ENCODE measurements at places on chromosomes 16 and 17.

DNA sequence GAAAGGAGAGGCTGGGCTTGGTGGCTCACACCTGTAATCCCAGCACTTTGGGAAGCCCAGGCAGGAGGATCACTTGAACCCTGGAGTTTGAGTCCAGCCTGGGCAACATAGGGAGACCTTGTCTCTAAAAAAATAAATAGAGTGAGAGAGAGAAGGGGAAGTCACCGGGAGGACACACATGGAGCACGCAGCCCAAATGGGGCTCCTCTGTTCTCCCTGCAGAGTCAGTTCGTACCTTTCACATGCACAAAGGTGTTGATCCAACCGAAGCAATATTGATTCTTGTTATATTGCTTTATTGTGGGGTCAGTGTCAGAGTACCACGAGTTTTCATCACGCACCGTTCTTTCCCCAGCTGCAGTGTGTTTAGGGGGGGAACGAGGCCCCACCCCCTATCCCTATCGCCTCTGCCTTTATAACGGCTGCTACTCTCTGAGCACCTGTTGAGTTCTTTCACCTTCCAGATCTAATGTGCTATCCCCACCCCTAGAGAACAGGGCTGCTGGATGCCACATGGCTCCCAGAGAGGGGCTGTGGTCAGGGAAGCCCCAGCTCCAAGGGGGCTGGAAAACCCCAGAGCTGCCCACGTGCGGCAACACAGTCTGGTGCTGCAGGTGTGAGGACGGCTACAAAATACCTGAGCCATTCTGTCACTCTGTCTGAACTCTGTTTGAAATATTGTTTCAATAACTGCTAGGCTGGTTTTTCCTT, 1.0 kb upstream of the TMEM235 start:
- no peak for DNase-seq

GRCh38 chr16:66622863-66623262, 18.4 kb downstream of the CMTM3 start:
- DNase-seq = no peak

DNA sequence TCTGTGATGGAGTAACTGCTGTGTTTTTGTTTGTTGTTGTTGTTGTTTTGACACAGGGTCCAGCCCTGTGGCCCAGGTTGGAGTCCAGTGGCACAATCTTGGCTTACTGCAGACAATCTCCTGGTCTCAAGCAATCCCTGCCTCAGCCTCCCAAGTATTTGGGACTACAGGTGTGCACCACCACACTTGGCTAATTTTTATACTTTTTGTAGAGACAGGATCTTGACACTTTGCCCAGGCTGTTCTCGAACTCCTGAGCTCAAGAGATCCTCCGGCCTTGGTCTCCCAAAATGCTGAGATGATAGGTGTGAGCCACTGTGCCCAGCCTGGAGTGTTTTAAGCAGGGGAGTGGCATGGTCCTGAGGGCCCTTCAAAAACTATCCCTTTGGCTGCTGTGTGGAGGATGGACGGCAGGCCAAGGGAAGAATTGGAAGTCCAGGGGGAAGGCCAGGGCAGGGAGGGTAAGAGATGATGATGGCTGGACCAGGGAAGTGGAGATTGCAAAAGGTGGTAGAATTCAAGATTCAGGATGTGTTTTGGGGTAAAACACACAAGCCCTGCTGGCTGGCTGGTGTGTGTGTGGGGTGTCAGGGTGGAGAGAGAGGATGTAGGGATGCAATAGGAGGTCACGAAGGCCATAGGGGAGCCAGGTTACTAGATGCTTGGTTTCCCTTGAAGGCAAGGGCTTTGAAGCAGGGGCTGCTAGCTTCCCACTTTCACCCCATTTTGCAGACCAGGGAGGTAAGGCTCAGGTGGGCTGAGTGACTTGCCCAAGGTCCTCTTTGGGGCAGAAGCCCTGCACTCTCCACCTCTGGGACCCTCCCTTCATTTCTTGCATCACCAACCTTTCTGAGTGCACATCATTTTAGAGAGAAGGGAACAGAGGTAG, 18.8 kb upstream of the PLLP start:
- DNase-seq = no peak

DNA sequence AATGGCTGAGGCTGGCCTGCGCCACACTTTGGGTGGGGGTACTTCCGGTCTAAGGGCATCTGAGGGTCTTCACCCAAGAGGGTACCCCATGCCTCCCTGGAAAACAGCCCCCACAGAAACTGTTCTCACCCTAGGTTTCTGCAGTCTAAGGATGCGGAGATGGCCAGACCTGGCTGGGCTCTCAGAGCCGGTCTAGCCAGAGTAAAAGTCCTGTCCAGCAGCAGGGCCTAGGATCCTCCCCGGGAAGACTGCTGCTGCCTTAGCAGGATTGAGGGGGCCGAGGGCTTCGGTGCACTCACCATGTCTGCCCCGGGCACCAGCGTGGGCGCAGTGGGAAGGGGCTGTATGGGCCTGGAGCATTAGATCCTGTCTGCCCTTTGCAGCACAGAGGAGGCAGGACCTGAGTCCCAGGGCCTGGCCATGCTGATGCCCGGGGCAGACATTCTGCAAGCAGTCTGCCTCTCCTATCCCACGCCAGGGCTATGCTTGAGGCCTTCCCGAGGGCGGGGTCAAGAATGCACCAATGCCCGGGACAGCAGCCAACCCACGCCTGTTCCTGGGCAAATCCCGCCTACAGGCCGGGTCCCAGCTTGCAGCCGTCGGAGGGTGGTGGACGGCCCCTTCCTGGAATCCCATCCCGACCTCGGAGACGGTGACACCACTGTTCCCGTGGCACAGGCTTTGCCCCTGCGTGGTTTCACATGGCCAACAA, 54.7 kb downstream of the CBFA2T3 start:
- DNase-seq = no peak

GRCh38 chr17:56830726-56831368, 2.9 kb downstream of the C17orf67 start:
- no peak for DNase-seq

DNA sequence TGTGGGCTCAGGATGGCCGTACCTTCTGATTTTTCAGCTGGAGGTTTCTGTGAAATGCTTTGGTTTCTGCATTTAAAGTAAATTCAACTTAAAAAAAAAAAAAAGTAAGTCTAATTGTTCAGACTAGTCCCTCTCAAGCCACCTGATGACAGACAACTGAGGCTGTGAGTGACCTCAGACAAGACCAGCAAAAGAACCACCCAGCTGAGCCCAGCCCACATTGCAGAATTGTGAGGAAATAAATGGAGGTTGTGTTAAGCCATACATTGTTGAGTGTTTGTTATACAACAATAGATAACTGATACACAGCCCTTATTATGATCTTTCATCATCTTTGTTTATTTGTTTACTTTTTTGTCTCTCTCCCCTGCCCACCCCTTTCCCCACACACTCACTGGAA, 44.7 kb upstream of the CMIP start:
- DNase-seq = no peak

DNA sequence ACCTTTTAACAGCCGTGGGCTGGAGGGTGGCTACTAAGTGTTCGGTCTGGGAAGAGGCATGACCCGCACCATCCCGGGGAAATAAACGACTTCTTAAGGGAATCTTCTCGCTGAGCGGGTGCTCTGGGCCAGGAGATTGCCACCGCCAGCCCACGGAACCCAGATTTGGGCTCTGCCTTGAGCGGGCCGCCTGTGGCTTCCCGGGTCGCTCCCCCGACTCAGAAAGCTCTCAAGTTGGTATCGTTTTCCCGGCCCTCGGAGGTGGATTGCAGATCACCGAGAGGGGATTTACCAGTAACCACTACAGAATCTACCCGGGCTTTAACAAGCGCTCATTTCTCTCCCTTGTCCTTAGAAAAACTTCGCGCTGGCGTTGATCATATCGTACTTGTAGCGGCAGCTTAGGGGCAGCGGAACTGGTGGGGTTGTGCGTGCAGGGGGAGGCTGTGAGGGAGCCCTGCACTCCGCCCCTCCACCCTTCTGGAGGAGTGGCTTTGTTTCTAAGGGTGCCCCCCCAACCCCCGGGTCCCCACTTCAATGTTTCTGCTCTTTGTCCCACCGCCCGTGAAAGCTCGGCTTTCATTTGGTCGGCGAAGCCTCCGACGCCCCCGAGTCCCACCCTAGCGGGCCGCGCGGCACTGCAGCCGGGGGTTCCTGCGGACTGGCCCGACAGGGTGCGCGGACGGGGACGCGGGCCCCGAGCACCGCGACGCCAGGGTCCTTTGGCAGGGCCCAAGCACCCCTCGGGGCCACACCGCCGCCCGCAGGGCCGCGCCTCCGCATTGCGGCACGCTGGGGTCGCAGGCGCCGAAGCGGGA, 3.6 kb upstream of the CBX4 start:
- peak; percentile 73 for DNase-seq

GRCh38 chr17:40310882-40311391, 2.0 kb downstream of the RARA start:
- no peak for DNase-seq

GRCh38 chr16:74563828-74564263, 43.1 kb downstream of the GLG1 start:
- no peak for DNase-seq

- DNase-seq = no peak
Measured at GRCh38 chr17:4715063-4715744, 4.8 kb downstream of the ARRB2 start.

DNA sequence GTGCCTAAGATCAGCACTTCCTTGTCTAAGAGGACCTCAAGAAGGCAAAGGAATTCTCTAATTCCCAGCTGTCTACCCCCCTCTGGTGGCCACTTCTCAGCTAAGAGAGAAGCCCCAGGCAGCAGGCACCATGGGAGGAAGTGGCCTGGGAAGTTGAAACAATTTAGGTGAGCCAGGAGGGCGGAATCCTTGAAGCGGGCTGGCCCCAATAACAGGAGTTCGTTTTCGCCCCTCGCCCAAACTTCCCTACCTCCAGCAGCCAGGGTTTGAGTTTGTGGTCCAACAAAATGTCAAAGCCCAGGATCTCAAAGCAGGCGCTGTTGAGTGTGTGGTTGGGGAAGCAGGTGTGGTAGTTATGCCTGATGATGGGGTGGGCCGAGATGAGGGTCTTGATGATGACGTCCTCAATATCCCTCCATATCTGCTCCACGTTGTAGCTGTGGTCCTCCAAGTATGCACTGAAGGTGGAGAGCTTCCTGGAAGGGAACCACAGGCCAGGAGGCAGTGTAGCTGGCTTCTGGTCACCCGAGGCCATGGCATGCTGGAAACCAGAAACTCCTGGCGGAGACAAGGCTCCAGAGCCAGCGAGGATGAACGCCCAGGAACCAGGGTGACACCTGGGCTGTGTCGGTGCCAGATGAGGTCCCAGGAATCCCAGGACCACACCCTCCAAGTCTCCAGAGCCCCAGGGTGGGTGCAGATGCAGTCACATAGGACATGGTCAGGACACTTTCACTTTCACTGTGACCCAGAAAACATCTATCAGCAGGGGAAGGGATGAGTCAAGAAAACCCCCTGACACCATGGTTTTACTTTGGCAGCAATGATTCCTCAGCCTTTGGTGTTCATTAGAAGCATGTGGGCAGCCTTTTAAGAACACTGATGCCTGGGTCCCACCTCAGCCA, 25.6 kb downstream of the TTLL6 start:
- peak; percentile 63 for DNase-seq

GRCh38 chr16:56352351-56353053, 72.8 kb downstream of the AMFR start:
- no peak for DNase-seq

DNA sequence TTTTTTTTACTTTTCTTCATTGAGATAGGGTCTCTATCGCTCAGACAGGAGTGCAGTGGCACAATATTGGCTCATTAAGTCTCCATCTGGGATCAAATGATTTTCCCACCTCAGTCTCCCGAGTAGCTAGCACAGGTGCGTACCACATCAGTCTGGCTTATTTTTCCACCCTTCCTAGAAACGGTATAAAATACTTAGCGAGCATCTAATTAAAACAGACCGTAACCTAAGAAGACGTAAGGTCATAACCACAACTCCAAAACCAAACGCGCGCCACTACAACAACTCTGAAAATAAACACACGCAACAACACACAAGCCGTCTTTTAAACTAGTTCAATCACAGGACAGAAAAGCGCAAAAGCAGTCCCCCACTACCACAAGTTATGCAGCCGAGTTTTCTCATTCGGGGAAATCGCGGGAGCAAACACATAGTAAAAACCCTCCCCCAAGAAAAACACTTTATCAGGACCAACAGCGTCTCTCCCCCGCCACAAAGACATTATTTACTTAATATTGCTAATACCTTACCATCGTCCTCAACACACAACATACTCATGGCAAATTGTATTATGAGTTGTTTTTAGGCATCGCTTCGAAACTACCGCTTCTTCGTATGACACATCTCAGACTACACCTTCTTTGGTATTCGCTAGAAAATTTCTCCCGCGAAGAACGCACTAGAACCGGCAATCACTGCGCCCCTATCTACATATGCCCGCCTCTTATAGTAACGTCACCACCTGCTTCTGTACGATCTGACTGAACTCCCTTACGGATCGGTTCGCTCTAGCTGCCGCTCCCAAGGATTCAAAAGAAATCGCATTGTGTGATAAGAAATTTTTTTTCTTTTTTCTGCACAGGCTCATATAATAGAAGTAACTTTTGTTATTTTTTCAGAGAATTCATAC, 32.8 kb downstream of the TEX14 start:
- peak; percentile 88 for DNase-seq

DNA sequence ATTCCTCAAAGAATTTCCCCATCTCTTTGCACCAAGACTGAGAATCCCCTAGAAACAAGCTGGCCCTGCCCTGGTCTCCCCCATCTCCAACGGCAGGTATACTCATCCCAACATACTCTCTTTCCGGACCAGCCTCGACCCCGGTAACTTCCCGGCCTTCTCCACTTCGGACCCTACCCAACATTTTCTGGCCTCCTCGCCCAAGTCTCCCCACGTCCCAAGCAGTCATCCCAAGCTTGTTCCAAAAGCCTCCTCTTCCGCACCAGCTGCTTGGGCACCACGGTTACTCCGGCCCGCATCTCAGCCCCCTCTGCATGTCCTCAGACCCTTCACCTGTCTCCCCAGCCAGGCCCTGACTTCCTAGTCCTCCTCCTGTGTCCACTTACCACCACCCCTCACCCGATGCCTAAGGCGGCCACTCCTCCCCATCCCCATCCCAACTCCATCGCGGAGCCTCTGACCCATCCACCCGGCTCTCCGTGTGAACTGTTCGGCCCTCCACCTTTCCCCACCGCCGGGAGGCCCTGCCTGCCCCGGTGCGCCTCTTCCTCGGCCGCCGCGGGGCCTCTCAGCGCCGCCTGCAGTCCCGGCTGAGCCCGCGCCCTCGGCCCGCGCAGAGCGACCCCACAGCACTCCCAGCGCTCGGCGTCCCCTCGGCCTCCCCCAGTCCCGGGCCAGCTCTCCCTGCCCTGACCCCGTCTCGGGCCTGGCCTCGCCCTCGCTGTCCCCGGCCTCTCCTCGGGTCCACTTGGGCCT, 994 bp downstream of the PITPNA start:
- DNase-seq = peak; percentile 75

DNA sequence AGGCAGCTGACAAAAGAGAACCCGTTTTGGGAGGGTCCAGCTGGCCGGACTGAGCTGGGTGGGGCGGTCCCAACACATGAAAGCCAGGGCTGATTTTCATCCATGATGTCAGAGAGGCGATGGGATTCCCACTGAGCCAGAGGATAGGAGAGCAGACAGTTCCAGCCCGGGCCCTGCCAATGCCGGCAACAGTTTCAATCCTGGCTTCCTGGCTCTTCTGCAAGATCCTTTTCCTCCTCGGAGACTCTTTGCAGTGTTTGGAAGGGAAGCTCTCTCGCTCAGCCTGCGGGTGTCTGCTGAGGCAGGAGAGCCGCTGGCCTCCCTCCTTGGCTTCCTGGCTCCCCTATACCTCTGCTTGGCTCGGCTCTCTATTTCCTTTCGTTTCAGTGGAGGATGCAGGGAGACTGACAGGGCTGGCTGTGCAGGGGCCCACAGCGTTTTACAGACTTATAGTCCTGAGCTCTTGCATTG, 145.5 kb upstream of the SOX9 start:
- DNase-seq = peak; percentile 61

GRCh38 chr17:17561408-17562145, 29.9 kb downstream of the PEMT start:
- no peak for DNase-seq
